ENCODE measurements at places on chromosomes 5 and 9.

DNA sequence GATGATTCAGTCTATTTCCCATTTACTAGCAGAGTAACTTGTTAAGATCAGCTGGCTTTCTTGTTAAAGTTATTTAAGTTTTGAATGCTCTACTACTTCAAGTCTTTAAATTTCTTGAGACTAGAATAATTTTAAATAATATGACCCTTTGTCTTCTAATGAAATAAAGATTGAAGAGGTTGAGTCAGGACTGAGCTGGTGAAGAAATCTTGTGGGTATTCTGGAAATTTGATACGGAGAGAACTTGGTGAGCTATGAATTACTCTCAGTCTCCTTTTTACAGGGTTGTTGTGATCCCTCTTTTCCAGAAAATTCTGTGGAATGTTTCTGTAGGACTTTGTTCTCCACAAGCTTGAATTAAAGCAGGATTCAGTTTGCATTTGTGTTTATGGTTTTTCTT lies 29.3 kb downstream of the RNF20 start:
- no peak for DNase-seq
- H3K4me1 ChIP-seq: no peaks in the 10 kb centered on the region
- peaks cover 43% of the 10 kb centered on the region for H3K36me3 ChIP-seq
- H3K4me3 ChIP-seq: no peak overlapping the region
- H3K27me3 ChIP-seq: no peaks in the 10 kb centered on the region
- H3K27ac ChIP-seq: no peak overlapping the region

- H3K36me3 ChIP-seq: peaks cover 16% of the 10 kb centered on the region
- H3K27ac ChIP-seq: no peak overlapping the region
- no peak overlapping the region for H3K4me3 ChIP-seq
- DNase-seq: no peak
- no peaks in the 10 kb centered on the region for H3K27me3 ChIP-seq
Observed at GRCh38 chr5:119117237-119117636, 46.4 kb downstream of the DMXL1 start.

DNA sequence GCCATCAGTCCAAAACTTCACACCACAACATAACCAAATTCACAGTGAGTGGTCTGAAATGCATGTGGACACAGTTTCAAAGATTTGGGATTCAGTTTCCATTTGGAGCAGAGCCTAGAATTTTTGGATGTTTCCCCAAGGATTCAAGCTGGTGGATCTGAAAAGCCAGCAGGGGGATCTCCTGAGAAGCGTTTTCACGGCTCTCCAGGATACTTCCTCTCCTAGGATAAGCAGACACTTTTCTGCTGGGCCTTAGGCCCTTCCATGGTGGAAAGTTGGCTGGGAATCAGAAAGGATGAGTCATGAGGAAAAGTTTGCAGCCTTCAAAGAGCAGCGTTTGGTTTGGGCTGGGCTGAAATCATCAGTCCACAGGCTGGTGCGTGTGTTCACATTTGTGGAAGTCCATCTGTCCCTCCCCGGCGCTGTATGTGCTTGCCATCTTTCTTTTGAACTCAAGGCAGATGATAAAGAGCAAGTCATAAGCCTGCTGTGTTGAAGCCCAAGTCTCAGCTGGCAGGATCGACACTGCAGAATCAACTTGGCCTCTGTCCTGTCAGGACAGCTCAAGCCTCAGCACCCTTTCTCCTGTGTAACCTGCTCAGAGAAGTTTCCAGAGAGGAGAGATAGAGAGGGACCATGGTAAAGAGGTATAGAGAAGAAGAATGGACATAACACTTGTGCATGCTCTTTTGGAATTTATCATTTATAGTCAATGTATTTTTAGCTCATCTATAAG lies 152.6 kb upstream of the MSX2 start:
- no peak overlapping the region for H3K27ac ChIP-seq
- no peak for DNase-seq
- H3K27me3 ChIP-seq: no peaks in the 10 kb centered on the region
- H3K4me1 ChIP-seq: no peaks in the 10 kb centered on the region
- H3K4me3 ChIP-seq: no peak overlapping the region
- H3K36me3 ChIP-seq: no peaks in the 10 kb centered on the region

DNA sequence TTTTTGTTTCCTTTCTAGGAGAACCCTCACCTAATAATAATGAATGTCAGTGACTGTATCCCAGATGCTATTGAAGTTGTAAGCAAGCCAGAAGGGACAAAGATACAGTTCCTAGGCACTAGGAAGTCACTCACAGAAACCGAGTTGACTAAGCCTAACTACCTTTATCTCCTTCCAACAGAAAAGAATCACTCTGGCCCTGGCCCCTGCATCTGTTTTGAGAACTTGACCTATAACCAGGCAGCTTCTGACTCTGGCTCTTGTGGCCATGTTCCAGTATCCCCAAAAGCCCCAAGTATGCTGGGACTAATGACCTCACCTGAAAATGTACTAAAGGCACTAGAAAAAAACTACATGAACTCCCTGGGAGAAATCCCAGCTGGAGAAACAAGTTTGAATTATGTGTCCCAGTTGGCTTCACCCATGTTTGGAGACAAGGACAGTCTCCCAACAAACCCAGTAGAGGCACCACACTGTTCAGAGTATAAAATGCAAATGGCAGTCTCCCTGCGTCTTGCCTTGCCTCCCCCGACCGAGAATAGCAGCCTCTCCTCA lies 87.1 kb downstream of the OSMR start:
- no peaks in the 10 kb centered on the region for H3K4me1 ChIP-seq
- DNase-seq: no peak
- no peak overlapping the region for H3K27ac ChIP-seq

- no peak overlapping the region for H3K4me3 ChIP-seq
- peaks cover 11% of the 10 kb centered on the region for H3K4me1 ChIP-seq
- peaks cover 7% of the 10 kb centered on the region for H3K36me3 ChIP-seq
- DNase-seq: no peak
- H3K27ac ChIP-seq: no peak overlapping the region
Observed at GRCh38 chr9:136838314-136839228, 3.7 kb upstream of the AJM1 start.

GRCh38 chr5:177553671-177554429 lies 513 bp downstream of the FAM193B start:
- H3K36me3 ChIP-seq: no peaks in the 10 kb centered on the region
- H3K27me3 ChIP-seq: no peaks in the 10 kb centered on the region
- H3K27ac ChIP-seq: peak overlapping the region; percentile 29
- peak overlapping the region; percentile 86 for H3K4me3 ChIP-seq

DNA sequence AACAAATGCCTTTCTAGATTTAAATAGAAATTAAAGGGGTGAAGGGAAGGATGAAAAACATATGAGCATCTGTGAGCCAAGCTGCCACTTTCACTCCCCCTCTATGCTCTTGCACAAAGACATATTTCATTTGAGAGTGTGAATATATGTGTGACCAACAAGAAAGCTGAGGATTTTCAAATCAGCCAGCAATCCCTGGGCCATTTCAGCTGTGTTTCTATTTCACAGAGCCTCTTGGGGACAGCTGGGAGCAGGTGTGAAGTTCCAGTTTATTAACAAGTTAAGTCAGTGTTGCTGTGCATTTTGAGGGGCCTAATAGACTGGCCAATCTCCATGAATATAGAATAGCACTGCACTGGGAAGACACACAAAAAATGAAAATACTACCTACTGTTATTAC lies 248.7 kb upstream of the RGMB start:
- no peaks in the 10 kb centered on the region for H3K27me3 ChIP-seq
- no peak for DNase-seq
- no peaks in the 10 kb centered on the region for H3K36me3 ChIP-seq
- no peak overlapping the region for H3K4me3 ChIP-seq
- no peaks in the 10 kb centered on the region for H3K4me1 ChIP-seq

- no peak for DNase-seq
- no peak overlapping the region for H3K27ac ChIP-seq
- no peak overlapping the region for H3K4me3 ChIP-seq
- H3K4me1 ChIP-seq: no peaks in the 10 kb centered on the region
Observed at GRCh38 chr9:27766073-27766835, 193.0 kb upstream of the C9orf72 start.

DNA sequence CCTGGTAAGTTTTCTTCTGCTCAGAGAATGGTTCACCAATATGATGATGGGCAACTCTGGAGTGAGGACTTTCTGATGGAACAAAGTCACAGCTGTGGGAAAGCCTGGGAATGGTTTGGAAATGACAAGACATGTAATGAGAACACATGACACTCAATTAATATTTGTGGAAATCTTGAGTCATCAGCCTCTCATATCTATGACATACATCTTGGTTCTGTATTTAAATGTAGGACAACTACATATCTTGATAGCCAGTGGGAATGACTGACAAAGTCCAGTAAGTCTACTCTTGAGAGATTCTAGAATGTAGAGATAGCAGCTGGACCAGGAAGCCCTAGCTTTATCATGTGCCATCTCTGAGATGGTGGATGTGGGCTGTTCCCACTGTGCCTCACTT lies 85.5 kb downstream of the PALM2AKAP2 start:
- no peak overlapping the region for H3K27ac ChIP-seq
- no peak overlapping the region for H3K4me3 ChIP-seq
- H3K36me3 ChIP-seq: no peaks in the 10 kb centered on the region
- H3K27me3 ChIP-seq: no peaks in the 10 kb centered on the region

DNA sequence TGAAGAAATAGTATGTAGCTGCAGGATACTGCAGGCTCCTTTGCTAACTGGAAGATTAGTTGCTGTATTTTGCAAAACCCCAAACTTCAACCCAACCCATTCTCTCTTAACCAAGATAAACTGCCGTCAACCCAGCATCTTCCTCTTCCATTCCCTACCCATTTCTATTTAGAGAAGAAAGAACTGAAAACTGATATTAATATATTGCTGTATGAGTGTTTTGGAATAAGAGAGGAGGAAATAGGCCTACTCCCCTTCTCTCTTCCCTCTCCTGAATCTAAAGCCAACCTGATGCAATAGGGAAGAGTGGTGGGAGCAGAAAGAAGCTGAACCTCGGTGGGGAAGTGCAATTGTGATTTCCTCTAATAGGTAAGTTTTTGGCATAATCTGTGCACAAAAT lies 83.7 kb downstream of the TMEM215 start:
- H3K4me1 ChIP-seq: no peaks in the 10 kb centered on the region
- no peaks in the 10 kb centered on the region for H3K36me3 ChIP-seq
- DNase-seq: no peak
- no peak overlapping the region for H3K27ac ChIP-seq
- H3K27me3 ChIP-seq: no peaks in the 10 kb centered on the region

DNA sequence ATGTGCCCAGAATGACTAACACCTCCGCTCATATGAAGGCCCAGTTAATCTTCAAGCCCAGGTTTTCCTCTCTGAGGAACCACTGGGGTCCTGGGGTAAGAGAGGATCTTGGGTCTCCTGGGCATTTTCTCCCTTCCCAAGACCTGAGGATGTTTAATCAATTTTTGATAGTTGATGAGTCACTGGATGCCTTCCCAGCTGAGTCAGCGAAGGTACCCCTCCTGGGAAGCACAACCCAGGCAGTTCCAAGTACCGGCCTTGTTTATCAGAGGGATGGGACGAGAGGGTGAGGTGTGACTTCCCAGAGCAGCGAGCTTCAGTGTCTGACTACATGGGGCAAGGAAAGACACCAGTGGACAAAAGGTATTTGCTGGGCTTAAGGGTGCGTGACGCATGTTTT lies 119.6 kb upstream of the IL12B start:
- H3K36me3 ChIP-seq: no peaks in the 10 kb centered on the region
- no peak overlapping the region for H3K4me3 ChIP-seq
- DNase-seq: no peak
- no peaks in the 10 kb centered on the region for H3K27me3 ChIP-seq

- H3K4me3 ChIP-seq: no peak overlapping the region
- no peaks in the 10 kb centered on the region for H3K27me3 ChIP-seq
- H3K36me3 ChIP-seq: no peaks in the 10 kb centered on the region
- H3K27ac ChIP-seq: no peak overlapping the region
Observed at GRCh38 chr5:116806836-116807235, 232.2 kb upstream of the SEMA6A start.

DNA sequence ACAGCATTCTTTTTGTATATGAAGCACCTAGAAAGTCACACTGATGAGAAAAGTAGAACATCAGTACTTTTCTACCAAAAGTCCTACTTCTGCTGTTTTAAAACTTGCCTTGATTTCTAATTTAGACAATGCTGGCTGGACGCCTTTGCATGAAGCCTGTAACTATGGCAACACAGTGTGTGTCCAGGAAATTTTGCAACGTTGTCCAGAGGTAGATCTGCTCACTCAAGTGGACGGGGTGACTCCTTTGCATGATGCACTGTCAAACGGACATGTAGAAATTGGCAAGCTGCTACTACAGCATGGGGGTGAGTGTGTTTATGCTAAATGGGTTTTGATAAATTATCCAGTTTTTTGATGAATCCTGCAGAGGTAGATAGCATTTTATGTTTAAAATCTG lies 73.5 kb downstream of the SLF1 start:
- H3K4me3 ChIP-seq: no peak overlapping the region
- H3K36me3 ChIP-seq: no peaks in the 10 kb centered on the region
- H3K27me3 ChIP-seq: no peaks in the 10 kb centered on the region
- H3K4me1 ChIP-seq: no peaks in the 10 kb centered on the region
- H3K27ac ChIP-seq: no peak overlapping the region

DNA sequence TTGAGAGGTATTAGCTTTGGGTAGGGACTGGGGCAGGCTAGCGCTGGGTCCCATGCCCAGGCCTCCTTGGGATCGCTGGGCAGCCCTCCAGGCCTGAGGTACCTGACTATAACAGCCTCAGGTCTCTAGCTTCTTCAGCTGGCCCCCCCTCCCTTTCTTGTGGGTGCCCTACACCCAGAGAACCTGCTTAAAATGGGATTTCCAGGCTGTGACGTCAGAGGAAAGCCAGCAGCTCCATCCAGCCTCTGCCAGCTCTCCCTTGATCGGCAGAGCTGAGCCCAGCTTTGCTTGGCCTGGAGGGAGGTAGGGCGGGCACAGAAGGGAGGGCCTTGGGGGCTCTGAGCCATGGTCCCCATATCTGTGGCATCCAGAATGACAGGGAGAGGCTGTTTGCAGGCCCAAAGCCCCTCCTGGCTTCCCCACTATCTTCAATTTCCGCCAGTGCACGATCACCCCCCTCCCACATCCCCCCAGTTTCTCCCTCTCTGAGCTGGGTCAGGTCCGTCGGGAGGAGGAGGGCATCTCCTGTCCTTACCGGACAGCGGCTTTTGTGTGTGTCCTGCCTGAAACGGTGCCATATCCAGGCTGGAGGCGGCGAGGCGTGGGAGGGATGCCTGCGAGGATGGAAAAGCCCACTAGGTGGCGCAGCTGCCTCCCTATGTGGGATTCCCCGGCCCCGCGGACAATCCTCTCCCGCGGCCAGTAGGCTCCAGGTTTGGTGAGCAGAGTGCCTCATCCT lies 10.8 kb downstream of the REEP2 start:
- no peak overlapping the region for H3K27ac ChIP-seq
- no peak overlapping the region for H3K4me3 ChIP-seq
- no peaks in the 10 kb centered on the region for H3K27me3 ChIP-seq
- no peaks in the 10 kb centered on the region for H3K4me1 ChIP-seq
- no peaks in the 10 kb centered on the region for H3K36me3 ChIP-seq
